ENCODE measurements at places on chromosomes 13 and 19.

- no peak for DNase-seq
Observed at GRCh38 chr13:60627071-60627686, 230.2 kb downstream of the TDRD3 start.

GRCh38 chr19:2549701-2550191 is 73.8 kb downstream of the GADD45B start:
- no peak for DNase-seq

GRCh38 chr13:32117001-32117400 is 85.4 kb downstream of the FRY start:
- no peak for DNase-seq

DNA sequence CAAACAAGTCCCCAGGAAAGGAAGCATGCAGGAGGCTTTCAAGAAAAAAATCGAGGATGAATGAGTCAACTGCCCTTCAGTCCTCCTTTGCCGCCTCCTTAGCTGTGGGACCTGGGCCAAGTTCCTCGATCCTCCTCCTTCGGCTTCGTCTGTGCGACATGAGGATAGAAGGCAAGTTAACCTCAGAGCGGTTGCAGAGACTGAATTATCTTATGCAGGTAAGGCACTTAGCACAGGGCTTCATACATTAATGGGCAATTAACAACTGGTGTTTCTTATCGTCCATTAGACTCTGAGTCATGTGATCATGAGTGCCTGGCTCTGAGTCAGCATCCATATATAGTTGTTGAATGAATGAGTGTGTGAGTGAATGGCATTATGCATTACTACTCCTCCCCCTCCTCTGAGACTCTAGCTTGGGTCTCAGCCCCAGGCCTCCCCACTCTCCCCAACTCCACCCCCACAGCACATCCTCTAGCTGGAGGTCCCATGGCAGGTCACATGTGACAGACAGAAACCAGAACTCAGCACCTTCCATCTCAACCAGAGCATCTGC is 1.6 kb upstream of the TTC9B start:
- no peak for DNase-seq

- DNase-seq: no peak
Observed at GRCh38 chr19:56138069-56138468, 3.0 kb upstream of the ZNF444 start.

- no peak for DNase-seq
Observed at GRCh38 chr13:28728642-28729041, 9.9 kb upstream of the SLC46A3 start.

- DNase-seq: no peak
Observed at GRCh38 chr13:66887088-66887487, 343.0 kb downstream of the PCDH9 start.

GRCh38 chr19:46697204-46697960 is 19.5 kb downstream of the PRKD2 start:
- DNase-seq: no peak

DNA sequence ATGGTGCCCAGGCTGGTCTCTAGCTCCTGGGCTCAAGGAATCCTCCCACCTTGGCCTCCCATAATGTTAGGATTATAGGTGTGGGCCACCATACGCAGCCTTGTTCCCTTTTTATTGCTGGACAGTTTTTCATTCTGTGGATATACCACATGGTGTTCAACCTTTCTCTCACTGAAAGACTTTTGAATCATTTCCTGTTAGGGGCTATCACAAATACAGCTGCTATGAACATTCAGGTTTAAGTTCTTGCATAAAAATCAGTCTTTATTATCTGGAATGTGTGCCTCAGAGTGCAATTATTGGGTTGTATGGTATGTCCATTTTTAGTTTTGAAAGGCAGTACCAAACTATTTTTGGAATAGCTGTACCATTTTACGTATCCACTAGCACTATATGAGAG is 647.2 kb downstream of the LIG4 start:
- DNase-seq: no peak

- no peak for DNase-seq
Observed at GRCh38 chr19:11465600-11465999, 15.2 kb downstream of the ELAVL3 start.

GRCh38 chr13:82569581-82569980 is 1312.7 kb downstream of the SLITRK1 start:
- no peak for DNase-seq

GRCh38 chr13:88085036-88085435 is 413.9 kb downstream of the SLITRK5 start:
- DNase-seq: no peak

- DNase-seq: no peak
Observed at GRCh38 chr13:113935001-113935844, 38.7 kb downstream of the C13orf46 start.

GRCh38 chr19:18060472-18060871 is 26.3 kb downstream of the IL12RB1 start:
- no peak for DNase-seq

DNA sequence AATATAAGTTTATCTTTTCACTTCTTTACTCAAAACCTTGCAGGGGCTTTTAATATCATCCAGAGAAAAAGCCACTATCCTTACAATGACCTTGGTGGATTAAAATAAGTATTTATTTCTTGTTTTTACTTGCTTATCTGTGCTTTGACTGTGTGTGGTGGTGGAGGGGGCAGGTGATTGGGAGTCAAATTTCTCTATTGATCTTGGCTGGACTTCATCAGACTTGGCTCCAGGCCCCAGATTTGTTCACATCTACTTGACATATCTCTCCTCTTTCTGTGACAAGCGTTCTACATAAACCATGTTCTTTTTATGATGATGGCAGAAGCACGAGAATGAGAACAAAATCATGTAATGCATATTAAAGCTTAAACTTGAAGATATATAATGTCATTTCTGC is 670.8 kb downstream of the PCDH17 start:
- DNase-seq: no peak

GRCh38 chr13:104256701-104257100 is 1190.5 kb upstream of the SLC10A2 start:
- DNase-seq: no peak

- DNase-seq: no peak
Observed at GRCh38 chr19:14033946-14034345, 2.4 kb downstream of the IL27RA start.

DNA sequence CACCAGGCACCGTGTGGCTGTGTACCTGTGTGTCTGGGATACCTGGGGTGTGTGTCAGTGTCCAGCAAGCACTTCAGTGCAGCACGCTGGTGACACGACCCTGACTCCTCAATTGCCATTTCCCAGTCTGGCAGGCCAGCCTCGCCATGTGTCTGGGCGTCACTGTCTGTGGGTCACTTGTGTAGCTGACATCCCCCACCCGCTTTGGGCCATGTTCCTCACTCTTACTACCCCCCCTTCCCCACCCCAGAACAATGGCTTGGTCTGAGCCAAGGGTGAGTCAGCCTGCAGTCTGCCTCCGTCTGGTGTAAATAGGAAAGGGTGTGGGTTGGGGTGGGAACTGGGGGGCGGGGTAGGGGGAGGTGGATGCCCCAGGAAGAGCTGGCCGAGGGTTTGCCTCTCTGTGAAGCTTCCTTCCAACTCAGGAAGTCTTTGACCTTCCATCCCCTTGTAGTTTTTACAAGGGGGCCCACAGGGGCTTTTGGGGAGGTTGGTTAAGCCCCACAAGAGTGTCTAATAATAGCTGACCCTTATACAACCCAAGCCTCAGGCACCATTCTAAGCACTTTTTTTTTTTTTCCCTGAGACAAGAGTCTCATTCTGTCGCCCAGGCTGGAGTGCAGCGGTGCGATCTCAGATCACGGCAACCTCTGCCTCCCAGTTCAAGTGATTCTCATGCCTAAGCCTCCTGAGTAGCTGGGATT is 17.6 kb downstream of the NOVA2 start:
- no peak for DNase-seq

DNA sequence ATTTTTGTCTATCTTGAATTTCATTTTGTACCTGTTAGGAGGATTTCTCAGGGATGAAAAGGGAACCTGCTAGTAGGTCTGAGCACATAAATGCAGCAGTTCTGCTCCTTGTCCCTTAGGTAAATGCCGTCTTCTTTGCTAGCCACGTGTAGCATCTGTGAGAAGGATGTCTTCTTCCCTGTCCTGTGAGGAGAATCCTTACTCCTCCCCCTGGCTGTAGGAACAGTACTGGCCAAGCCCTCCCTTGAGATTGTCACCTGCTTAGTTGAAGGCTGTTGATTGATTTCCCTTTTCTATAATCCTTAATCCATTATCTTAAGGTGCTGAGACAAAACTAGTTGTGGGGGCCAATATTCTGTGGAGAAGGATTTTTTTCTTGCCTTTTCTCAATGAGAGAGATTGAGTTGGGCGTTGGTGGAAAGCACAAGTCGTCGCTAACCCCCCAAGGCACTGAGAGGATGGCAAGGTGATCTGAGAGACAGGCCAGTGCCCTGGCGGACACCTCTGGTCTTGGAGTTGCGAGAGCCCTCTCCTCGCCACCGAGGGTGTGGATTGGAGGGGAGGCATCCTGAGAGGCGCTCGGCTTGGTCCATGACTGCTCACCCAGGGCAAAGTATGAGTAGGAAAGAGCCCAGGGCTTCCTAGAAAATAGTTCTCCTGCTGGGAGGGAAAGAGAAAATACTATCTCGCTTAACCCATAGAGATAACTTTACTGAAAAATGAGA is 216.7 kb downstream of the ATP8A2 start:
- DNase-seq: no peak

DNA sequence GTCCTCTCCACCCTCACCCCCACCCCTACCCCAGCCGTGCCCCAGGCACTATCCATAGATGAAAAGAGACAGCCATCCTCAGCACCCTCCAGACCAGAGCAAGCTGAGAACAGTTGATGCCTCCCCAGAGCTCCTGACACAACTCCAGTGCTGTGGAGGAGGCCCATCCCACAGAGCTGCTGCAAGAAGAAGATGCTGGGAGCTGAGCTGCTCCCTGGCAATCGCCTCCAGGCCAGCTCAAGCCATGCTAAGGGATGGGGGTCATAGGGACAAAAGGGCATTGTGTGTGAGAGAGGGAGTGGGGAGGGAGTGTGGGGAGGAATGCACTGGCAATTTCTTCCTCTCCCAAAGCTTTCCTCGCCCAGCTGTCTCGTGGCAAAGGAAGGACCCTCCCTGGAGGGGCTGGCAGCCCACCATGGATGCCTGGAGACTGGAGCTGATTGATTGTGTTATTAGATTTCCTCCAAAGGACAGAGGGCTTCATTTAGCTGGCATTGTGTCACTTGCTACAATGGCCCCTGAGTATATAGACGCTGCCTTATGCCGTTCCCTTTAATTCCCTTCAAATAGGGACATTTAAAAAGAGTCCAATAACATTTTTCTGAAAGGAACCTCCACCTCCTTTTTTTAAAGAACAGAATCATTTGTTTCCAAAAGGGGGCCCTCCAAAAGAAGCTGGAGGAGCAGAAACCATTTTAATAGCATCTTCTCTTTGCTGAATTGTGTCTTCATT is 476.4 kb downstream of the FOXO1 start:
- no peak for DNase-seq

GRCh38 chr19:21604351-21604926 is 99.0 kb downstream of the ZNF429 start:
- DNase-seq: no peak

- no peak for DNase-seq
Observed at GRCh38 chr19:3115411-3115810, 20.4 kb upstream of the GNA15 start.

- peak; percentile 37 for DNase-seq
Observed at GRCh38 chr19:38319421-38320258, at the start of gene KCNK6. Gene KCNK6, plus strand, starts transcription at chr19:38319845. Its CDS starts 106 bp downstream, at chr19:38319951.

DNA sequence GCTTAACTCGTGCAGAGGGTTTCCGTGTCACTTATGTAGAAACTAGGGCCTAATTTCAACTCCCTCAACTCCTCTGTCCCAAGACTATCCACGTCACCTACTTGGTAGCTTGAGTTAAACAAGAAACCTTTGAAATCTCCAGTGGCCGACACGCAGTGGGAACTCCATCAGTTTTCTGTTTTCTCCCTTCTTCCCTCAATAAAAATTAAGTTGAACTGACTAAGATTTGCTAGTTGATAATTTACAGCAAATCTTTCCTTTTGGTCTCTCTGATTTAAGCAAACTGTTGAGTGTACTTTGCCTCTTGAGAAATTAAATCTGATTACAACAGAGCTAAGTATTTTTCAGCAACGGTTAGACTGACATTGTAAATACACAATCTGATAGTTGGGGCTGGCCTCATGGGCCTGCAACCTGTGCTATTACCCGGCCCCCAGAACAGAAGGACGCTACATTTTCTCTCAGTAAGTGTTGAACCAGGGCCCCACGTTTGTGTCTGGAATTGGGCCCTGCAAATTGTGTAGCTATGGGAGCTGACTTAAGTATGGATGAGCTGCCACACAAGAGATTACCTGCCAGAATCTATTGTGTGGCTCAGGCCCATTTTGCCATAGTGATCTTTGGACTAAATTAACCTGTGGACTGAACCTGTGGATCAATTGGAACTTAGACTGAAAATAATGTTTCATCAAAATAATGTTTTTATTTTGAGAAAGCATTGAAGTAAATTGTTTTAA is 708 bp upstream of the ESD start:
- no peak for DNase-seq

DNA sequence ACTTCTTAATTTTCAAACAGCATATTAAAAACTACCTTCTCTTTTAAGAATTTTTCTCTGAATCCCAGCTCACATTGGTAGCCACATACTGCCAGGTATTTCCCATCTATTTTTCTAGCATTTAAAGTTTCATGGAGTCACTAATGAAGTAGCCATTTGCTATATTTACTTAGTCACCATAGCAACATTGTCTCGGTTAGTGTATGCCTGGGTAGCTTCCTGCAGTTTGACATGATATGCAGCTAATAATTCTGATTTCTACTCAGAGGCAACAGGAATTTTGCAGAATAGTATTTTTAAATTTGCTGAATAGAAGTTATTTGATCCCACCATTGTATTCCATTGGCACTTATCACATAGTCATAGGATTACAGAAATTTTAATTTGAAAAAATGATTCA is 30.9 kb upstream of the KCTD4 start:
- no peak for DNase-seq

DNA sequence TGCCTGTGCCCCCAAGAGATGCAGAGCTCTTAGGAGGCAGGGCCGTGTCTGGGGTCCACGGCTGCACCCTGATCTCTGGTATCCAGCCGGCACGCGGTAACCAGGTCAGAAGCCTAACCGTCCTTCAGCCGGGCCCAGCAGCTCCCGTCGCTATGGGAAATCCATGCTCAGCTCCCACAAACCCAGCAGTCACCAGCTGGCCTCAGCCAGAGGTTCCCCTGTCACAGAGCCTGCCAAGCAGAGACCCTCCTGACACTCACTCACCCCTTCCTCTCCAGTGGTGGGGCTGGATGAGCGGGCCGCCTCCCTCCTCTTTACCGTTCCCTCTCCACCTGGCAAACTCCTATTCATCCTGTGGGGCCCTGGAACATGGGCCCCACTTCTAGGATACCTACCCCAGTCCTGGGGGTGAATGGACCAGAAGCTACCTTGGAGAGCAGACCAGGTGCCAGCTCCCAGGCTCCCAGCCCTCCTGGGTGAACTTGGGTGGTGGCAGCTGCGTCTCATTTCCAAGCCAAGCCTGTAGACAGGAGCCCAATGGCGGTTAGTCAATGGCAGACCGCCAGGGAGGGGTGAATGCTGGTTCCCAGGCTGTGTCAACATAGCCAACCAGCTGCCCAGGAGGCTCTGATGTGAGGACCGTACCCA is 21.4 kb upstream of the TCF3 start:
- DNase-seq: no peak

DNA sequence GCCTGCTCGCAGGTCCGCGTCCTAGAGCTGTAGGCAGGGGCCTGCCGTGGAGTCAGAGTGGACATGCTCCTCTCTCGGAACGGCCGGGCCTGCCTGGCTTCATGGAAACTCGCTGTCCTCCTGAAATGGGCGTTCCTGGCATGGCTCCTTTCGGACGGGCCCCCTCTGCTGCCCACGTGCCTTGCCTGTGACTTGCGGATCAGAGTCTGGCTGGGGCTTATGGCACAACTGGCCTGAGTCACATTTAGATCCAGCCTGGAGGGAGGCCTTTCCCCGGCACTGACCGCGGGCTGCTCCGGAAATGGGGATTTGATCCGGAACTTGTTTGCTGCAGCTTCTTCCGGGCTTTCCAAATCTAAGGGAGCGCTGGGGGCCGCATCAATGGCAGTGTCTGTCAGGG is 28.1 kb downstream of the THSD1 start:
- DNase-seq: no peak
